Fibroblast of skin of abdomen (primary cell): ENCODE measurements at places on chromosomes 1 and 21.
A peak's percentile ranks its signal among the peaks of the same experiment; 100 is the strongest.

DNA sequence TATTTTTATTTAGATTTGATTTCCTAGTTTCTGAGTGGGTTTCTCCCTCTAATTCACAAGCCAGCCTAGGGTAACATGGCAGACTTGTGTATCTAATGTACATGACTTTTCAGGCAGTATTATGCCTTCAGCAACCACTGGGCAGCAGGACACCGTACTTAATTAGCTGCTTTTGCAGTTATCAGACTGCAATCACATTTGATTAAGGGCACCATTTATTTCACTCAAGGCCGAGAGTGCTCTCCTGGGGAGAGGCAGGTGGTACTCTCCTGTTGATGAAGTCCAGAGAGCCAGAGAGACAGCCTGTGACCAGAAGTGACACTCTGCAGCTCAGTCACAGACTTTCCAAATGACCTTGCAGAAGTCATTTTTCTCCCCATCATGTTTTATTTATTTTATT lies 18.7 kb downstream of the CYYR1 start:
- DNase-seq, result no peak

DNA sequence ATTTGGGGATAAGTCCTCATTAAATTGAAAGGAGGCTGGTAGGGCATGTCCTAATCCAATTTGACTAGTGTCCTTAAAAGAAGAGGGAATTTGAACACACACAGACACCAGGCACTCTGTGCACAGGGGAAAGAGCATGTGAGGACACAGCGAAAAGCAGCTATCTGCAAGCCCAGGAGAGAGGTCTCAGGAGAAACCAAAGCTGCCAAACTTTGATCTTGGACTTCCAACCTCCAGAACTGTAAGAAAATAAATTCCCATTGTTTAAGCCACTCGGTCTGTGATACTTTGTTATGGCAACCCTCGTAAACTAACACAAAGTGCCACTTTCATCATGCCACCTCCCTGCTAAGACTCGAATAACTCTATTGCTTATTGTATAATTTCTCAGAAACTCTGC lies 13.8 kb downstream of the PLA2G4A start:
- DNase-seq, result no peak

GRCh38 chr1:164630626-164631396 lies 71.8 kb downstream of the PBX1 start:
- DNase-seq, result no peak

GRCh38 chr1:99851850-99852454 lies 1.8 kb downstream of the AGL start:
- no peak for DNase-seq

DNA sequence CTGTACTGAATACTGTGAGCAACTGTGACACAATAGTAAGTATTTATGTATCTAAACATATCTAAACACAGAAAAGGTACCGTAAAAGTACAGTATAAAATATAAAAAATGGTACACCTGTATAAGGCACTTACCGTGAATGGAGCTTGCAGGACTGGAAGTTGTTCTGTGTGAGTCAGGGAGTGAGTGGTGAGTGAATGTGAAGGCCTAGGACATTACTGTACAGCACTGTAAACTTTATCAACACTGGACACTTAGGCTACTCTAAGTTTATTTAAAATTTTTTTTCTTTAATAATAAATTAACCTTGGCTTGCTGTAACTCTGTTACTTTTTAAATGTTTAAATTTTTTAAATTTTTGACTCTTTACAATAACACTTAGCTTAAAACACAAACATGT lies 24.5 kb upstream of the SHCBP1L start:
- no peak for DNase-seq

DNA sequence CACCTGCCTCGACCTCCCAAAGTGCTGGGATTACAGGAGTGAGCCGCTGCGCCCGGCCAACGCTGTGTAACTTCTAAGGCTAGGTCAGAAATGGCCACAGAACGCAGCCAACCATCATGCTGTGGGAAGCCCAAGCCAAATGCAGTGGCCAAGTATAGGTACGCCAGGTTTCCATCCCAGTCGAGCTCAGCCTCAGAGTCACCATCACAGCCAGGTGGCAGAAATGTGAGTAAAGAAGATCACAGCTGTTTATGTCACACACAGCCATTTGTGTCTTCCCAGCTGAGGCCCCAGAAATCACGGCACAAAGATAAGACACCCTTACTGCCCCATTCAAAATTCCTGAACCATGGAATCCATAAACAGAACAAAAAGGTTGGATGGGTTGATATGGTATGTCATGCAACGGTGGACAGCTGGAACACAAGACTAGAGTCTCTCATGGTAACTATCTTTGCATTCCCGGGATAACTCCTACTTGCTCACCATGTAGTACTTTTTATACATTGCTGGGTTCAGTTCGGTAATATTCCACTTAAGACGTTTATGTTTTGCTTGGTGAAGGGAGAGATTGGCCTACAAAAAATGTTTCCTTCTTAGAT lies 84.3 kb downstream of the SLC45A1 start:
- no peak for DNase-seq

GRCh38 chr1:157490467-157491165 lies 61.7 kb downstream of the FCRL5 start:
- DNase-seq, result peak; percentile 62

- DNase-seq, result no peak
Measured at GRCh38 chr1:186511761-186512637, 51.1 kb upstream of the PDC start.

DNA sequence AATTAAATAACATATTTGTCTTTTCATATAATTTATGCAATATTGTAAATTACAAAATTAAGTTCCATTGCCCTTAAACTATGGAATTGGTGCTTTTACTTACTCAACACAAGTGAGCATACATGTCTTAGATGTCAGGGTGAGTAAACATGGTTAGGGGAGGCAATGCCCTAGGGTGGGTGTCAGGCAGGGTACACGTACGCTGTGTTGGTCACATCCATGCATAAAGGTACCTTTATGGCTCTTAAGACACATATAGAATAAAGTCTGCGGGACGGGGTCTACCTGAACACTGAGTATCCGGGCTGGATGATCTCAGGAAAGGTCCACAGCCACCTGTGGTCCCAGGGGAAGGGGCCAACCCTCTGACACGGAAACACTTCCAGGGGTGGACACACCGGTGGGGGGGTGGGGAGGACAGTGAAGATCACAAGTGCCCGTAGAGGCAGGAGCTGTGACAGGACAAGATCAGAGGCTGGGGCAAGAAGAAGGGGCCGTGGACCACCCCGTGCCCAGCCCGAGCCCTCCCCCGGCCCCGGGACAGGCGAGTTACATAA lies 720 bp downstream of the LIN9 start:
- no peak for DNase-seq

DNA sequence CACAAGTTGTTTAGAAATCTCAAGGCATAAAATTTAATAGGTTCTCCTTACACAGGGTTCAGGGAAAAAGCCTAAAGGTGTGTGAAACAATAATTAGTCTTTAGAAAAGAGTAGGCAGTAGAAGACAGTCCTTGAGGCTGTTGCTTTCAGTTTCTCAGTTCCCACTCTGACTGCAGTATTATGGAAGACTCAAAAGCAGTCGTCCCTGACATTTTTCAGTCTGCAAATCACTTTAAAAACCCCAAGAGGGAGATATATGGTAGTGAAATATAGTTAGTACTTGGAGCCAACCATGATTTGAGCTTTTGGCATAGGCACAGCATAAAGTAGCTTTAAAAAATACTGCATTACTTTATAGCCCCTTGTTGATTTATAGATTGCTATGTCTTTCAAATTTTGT lies 299.7 kb downstream of the OLFM3 start:
- peak; percentile 9 for DNase-seq

DNA sequence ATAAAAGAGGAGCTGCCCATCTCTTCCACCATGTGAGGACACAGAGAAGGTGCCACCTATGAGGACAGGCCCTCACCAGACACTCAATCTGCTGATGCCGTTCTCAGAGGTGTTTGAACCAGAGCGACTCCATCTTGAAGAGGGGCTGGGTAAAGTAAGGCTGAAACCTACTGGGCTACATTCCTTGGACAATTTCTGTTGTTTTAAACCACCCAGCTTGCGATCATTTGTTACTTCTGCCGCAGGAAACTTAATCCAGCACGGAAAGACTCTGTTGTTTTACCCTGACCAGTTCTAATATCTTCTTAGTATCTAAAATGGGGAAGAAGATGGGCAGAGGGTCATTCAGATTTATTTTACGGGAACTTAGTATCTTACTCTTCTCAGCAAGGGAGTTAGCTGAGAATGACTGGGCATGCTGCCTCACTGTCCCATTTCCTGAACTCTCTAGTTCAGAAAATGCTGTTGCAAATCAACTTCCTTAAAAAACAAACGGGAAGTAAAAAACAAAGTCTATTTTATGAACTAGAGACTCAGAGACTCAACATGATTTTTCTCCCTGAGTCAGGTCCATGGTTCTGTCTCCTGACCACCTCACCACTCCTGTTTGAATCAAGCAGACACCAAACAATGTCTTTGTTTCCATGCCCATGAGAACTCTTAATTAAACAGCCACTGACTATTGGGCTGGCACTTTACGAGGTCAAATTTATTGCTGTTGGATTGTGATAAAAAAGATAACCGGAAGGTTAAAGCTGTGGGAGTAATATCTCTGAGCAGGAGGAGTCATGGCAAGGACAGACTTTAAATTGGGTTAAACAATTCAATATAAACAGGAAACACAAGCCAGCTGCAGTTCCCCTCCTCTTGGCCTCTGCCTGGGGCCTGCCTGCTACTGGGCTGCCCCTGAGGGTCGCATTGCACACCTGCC lies 23.8 kb upstream of the IFNAR1 start:
- no peak for DNase-seq

DNA sequence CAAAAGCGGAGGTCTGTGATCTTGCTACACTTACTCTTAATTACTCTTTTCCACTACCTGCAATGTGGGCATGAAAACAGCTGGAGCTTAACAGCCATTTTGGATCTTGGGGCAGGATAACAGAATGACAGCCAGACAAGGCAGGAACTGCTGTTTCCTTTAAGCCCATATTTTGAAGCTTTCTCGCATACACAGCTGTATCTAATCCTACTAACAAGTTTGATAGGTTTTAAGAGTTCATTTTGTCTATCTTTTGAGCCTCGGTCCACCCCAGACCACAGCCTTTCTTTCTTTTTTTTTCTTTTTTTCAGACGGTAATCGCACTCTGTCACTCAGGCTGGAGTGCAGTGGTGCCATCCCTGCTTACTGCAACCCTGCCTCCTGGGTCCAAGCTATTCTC lies 42.4 kb upstream of the CRB1 start:
- no peak for DNase-seq

GRCh38 chr21:44078411-44078981 lies 28.7 kb upstream of the PWP2 start:
- DNase-seq, result no peak

DNA sequence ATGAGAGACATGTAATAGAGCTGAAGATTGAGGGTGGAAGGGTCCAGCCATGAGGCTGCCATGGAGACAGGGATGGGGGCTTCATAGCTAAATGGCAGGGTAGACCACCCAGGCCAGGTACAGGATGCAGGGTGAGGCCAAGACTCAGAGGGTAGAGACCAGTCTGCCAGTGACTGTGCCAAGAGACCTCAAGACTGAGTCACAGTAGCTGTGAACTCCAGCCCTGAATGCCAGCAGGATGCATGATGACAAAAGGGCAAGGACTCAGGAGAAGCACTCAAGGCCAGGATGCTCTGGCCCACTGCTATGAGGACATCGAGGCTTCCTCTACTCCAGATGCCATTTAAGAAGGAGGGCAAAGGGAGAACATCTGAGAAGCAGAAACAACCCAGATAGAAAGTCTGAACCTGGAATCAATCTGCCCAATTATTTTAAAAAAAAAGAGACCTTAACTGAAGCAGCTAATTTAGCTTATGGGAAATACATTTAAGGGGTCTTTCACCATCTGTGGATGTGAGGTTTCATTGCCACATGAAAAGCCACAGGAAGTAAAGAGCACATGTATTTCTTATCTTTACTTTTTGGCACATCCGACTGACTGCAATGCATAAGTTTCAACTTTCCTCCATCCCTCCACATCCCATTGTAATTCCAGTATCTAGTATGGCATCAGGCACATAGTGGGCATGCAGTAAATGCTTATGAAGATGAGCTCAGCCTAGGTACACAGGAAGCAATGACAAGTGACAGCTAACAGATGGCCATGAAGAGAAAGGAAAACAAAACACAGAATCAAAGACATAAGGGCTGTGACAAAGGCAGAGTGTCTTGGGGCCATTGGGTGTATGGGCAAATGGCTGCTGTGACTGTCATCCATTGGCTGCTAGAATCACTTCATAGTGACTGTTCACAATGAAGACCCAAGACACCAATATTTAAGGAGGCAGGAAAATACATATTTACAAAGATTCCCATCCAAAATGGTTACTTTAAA lies 40.2 kb downstream of the SUSD4 start:
- no peak for DNase-seq

DNA sequence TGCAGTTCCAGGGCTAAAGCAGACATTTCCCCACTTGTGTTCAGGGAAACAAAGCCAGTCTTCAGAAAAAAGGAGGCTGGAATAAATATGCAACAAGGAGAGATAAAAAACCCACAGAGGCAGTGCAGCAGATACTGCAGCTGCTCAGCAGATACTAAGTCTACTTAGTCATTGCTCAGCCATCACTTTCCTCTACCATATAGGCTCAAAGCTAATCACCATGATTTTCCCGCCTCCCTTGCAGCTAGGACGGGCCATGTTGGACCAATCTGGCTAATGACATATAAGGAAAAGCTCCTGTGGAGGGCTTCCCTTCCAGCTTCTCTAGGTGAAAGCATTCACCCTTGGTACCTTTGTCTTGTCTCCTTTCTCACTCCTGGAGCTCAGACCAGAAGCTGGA lies 10.0 kb upstream of the EFHD2 start:
- DNase-seq, result no peak

GRCh38 chr1:232322162-232322734 lies 307.7 kb downstream of the SIPA1L2 start:
- no peak for DNase-seq

DNA sequence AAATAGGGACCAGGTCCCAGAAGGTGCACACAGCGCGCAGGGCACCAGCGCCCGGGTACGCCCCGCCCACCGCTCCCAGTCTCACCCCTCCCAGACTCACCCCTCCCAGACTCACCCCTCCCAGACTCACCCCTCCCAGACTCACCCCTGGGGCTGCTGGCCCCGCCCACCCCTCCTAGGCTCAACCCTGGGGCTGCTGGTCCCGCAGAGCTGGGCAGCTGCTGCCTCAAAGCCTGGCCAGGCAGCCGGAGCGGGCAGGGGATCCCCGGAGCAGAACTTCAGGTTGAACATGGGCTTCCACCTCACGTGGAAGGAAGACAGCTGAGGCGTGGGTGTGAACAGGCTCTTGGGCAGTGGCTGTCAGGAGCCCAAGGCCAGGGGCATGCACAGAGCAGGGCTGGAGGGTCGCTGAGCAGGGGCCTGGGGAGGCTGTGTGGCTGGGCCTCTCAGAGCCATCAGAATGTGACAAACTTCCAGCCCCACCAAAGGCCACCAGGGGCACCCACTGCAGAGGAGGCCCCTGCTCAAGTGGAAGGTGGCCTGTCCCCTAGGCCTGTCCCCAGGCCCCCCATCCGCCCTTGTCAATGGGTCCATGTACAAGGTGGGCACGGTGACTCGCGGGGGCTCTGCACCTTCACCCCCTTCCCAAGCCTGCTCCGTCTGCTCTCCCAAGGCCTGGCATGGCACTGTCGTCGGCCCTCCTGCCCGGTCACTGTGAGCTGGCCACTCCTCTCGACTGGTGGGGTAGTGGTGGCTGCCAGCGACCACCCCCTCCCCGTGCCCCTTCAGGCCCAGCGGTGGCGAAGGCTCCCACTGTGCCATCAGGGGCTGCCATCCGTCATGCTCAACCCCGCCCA lies 20.4 kb upstream of the SUMO3 start:
- DNase-seq, result no peak
